ENCODE measurements at places on chromosomes 3 and 15.

DNA sequence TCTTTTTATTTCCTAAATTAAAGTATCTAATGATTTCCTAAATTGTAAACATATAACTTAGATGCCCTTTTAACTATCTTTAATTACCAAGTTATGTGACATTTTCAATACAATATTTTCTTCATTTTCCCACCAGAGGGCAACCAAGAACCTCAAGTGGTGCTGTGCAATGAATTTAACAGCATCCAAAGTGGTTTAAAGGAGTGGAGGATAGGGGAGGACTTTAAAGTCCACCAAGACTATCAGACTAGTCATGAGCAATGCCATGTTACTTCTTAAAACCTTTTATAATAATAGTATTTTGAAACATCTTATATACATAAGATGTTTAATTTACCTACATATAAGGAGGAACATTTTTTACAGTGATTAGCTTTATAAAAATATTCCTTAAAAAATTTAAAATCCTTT lies 74.4 kb downstream of the DLG1 start:
- peak; percentile 71 for DNase-seq

- no peak for DNase-seq
Measured at GRCh38 chr15:42150219-42150970, 6.0 kb downstream of the PLA2G4F start.

GRCh38 chr3:63809607-63810006 lies 9.5 kb upstream of the C3orf49 start:
- peak; percentile 7 for DNase-seq

DNA sequence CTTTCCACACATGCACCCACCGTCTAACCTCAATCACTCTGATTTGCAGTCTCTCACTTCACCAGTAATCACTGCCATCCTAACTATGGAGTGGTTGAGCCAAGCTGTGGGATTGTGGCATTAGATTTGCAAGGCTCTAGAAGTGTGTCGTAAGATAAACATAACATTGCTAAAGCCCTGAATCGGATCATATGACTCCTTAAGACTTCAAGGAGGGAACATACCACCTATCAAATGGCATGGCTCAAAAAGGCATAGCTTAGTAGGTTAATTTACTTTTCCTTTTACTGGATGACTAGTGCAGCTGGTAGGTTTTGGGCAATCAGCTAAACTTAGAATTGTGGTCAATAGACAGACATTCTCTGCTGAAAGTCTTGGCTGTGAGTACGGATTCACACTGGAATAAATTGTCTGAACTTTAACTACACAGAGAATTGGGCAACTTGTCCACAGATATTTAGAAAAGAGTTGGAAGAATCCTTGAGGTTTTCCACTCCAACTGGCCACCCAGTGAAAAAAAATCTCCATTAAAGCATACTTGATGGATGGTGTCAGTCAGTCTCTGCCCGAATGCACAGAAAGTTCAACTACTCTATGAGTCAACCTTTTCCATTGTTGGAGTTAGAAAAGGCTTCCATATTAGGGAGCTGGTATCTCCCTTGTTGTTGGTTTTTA lies 476.7 kb upstream of the CBLB start:
- no peak for DNase-seq

GRCh38 chr3:166453478-166453877 lies 616.3 kb upstream of the BCHE start:
- no peak for DNase-seq

DNA sequence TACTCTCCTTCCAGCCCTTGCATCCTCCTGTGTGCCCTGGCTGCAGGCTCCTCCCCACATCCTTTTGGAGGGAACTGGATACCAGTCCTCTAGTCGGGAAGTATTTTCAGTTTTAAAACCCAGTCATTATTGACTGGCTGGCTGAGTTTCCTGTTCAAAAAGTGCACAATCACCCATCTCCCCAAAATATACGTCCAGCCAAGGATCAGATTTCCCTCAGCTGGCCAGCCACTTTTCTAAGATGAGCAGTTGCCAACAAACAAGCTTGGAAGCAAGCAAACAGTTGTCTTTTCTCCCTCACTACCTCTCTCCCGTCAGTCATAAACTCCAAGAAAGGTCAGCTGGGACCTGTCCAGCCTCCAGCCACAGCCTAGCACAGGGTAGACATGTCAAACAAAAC lies 147.7 kb upstream of the GALNT15 start:
- no peak for DNase-seq

GRCh38 chr3:38717355-38718240 lies 68.1 kb upstream of the SCN5A start:
- DNase-seq, result no peak

DNA sequence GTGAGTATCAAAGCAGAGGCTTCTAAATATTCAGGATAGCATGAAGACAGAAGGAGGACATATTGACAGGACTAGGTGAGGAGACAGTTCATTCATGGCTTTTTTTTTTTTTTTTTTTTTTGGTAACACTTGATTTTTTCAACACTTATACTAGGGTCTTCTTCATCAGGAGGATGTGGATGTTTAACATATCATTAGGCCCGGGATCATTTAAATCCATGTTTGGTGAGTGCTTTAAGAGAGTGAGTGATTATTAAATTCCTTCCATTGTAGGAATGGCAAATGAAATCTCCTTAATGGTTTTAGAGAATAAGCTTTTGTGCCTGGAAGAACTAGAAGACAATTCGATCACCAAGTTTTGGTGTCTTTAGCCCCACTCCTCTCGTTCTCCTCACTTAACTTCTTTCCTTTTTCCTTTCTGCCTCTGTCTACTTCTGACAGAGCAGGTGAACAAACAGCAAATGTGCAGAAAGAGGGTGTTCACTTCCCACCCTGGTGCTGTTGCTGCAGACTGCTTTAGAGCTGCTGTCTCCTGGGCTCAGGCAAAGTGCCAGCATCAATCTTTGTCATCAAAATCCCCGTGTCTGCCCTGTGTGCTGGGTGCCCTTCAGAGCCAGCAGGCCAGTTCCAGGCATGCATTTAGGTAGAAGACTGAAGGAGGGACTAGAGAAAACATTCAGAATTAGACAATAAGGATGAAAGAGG lies 35.6 kb upstream of the RAB11A start:
- DNase-seq, result peak; percentile 49

- no peak for DNase-seq
Measured at GRCh38 chr15:25248583-25249235, 190.1 kb downstream of the UBE3A start.

- DNase-seq, result peak; percentile 43
Measured at GRCh38 chr15:92733934-92734521, 78.5 kb upstream of the FAM174B start.

GRCh38 chr3:183797996-183798395 lies 27.4 kb downstream of the MAP6D1 start:
- no peak for DNase-seq

DNA sequence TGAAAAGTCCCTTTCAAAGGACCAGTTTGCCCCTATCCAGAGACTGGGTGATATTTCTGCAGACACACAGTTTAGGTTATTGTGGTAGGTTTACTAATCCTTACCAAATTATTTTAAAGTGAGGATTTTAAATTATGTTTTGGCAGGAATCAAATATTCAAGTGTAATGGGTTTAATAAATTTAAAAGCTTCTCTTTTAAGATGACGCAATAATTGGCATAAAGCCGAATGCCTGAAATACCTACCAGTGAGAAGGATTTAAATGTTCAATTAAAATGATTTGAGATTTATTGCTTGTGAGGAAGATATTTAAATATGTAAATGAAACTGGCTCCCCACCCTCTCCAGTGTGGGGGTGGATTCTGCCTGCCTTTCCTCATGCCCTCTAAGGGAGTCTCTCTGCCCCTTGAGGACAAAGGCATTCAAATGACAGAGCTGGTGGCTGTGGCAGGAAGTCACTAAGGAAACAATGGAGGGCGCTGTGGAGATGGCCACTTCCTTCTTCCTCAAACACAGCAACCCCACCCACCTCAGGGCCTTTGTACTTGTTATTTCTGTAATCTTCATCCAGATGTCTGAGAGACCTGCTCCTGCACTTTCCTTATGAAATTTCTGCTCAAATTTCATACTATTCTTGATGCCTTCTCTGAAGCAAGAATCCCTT lies 131.7 kb downstream of the TNIK start:
- DNase-seq, result peak; percentile 43

DNA sequence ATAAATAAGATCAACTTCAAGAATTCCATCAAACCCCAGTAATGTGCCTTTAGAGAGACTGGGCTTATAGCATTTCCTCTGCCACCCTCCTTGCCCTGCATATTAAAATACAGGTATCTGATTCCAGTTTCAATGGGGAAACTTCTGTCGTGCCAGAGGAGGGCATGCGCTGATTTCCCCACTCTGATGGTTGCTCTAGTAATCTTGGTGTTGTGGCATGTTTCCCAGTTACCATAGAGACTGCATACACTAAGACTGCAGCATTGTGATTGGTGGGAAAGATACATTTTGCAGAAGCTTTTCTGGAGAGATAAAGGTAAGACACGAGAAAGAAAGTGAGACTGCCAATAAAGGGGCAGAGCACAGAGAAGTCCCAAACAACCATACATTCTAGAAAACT lies 225.6 kb downstream of the TIGIT start:
- DNase-seq, result peak; percentile 69

DNA sequence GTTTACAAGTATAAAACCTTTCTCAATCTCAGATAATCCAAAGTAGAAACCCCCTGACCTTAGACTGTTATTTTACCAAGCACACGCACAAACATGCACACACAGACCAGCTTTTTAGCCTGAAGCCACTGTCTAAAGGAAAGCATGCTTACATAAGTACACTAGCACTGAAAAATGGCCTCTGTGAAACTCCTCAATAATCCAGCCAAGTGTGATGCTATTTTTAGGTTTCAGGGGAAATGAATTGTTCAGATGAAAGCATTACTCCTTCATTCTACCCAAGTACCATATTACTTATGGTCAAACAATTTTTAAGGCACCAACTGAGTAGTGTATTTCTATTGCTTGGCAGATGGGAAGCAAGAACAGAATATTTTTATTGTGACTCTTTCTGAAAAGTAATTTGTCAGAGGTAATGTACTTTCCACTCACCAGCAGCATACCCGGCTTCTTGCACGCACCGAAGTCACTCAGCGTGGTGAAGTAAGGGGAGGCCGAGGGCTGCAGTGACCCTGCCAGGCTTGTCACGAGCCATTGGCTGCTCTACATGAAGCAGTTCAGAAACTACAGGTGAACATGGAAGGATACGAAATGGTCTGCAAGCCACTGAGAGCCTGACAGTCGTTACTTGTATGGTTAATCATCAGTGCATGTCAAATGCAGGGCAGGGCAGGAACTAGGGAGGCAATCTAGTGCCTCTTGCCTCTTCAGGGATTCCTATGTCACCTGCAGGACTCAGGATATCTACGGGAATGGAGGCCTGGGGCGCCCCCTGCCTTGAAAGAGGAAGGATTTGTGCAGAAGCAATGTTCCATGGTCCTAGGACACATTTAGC lies 106.7 kb downstream of the GABRB3 start:
- no peak for DNase-seq

- DNase-seq, result no peak
Measured at GRCh38 chr3:139552632-139553365, 13.3 kb upstream of the RBP1 start.

GRCh38 chr15:101029971-101030661 lies 111.0 kb downstream of the LRRK1 start:
- no peak for DNase-seq

- DNase-seq, result peak; percentile 2
Measured at GRCh38 chr3:57278237-57278636, 14.2 kb downstream of the ASB14 start.

- no peak for DNase-seq
Measured at GRCh38 chr3:816605-817004, 276.2 kb upstream of the CNTN6 start.

- peak; percentile 41 for DNase-seq
Measured at GRCh38 chr15:85010386-85011159, 28.9 kb downstream of the PDE8A start.

DNA sequence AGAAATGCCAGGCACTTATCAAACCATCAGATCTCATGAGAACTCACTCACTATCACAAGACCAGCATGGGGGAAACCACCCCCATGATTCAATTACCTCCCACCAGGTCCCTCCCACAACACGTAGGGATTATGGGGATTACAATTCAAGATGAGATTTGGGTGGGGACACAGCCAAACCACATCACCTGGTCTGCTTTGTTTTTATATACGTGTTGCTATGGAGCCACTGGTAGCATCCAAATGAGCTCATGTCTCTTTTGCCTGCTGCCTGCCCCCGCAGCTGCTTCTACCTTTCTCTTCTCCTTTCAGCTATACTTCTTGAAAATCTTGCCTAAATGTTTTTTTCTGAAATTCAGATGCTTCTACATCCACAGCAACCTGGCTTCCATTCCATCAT lies 26.8 kb upstream of the PCOLCE2 start:
- DNase-seq, result no peak

DNA sequence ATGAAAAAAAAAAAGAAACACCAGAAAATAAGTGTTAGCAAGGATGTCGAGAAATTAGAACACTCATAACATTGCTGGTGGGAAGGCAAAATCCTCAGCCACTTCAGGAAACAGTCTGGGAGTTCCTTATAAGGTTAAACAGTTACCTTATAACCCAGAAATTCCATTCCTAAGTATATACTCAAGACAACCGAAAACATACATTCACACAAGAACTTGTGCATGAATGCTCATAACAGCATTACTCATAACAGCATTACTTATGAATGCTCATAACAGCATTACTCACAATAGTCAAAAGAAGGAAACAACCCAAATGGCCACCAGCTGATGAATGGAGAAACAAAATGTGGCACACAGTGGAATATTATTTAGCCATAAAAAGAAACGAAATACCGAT lies 34.8 kb upstream of the DCP1A start:
- no peak for DNase-seq

DNA sequence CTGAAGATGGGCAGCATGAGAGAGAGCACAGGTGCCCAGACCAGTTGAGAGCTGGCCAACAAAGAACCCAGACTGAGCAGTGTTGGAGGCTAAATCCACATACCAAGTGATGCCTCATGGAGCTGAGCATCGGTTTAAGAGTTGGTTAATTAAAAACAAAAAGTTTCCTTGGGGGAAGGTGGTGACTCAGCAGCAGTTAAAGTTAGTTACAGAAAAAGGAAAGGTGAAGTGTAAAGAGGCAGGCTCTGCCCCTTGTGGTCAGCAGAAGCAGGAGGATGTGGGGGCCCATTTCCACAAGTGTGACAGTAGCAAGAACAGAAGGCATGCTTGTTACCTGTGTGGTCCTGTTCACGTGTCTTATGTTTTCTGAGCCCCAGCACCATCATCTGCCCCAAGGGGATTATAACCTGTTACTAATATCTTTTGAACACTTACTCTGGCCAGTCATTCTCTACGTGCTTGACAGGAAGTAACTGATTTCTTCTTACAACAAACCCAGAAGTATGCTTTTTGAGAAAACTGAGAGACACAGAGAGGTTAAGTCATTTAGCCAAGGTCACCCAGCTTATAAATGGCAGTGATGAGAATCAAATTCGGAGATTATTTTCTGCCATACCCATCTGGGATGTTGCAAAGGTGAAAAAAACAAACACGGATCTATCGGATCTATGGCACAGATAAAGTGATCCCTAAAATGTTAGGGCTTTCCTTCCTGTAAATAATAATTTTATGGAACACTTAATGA lies 91.0 kb downstream of the EPHB1 start:
- DNase-seq, result peak; percentile 10

- DNase-seq, result no peak
Measured at GRCh38 chr3:16767006-16767405, 117.7 kb upstream of the PLCL2 start.

Data from dermis blood vessel endothelial cell (primary cell).